Activated CD8-positive, alpha-beta T cell treated with anti-CD3 and anti-CD28 coated beads for 36 hours (primary cell): ENCODE measurements at places on chromosomes 16 and 17. TPM values are rescaled to one million over a fixed set of nuclear protein-coding genes. Genes with fewer than 3 reads are reported as not detected.

DNA sequence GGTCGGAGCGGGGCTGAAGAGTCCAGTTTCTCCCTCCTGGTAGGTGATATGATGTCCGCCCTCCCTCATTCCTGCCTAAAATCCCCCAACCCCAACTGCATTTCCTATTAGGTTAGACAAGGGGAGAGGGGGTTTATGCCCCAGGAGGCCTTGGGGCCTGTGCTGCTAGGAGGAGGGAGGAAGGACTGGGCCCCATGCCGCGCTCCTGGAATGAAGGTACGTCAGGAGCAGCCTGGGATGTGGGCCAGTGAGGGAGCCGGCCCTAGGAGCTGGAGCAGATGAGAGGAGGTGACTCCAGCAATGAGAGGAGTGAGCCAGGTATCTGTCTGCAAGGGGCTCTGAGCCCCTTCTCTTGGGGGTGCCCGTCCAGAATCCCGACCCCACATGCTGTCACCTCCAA, 46.9 kb upstream of the CDC42EP4 start:
- DNase-seq = no peak

DNA sequence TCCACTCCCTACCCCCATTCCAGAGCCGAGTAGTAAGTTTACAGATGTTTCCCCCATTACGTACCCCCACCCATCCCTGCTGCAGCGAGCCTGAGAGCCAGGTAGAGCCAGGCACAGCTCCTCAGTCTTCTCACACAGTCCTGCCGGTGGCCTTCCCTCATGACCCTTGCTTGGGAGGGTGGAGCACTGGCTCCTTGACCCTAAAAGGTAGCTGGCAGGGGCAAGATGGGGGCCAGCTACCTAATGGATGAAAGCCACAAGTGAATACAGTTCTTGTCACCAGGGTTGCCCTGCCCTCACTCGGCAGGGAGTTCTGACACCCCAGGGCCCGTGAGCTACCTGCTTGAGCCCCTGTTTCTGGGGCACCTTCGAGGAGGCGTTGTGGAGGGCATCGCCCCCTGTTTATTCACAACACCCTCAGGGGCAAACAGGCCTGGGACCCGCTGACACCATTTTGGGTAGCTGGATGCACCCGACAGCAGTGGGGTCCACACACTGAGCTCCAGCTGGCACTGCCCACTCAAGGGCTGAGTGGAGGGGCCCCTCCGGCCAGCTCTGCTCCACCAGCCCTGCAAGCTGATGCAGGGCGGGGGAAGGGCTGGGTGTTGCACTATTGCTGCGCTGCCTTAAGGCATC, 22.2 kb downstream of the ADAM11 start:
- no peak for DNase-seq

DNA sequence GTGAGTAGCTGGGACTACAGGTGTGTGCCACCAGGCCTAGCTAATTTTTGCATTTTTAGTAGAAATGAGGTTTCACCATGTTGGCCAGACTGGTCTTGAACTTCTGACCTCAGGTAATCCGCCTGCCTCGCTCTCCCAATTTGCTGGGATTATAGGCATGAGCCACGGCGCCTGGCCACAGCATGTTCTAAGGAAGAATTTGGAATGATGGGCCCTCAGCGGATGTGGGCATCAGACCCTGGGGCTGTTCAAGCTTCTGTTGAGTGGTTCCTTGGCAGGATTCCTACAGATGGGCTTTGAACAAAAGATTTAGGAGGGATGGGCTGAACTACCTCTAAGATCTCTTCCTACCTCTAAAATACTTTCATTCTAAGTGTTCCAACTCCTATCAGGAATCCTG, 4.1 kb downstream of the PRPSAP2 start:
- DNase-seq = no peak

GRCh38 chr16:48450367-48450766, 65.2 kb upstream of the SIAH1 start:
- no peak for DNase-seq

- DNase-seq = no peak
These were observed 20.0 kb upstream of the LRRC75A start for GRCh38 chr17:16512011-16512410.

DNA sequence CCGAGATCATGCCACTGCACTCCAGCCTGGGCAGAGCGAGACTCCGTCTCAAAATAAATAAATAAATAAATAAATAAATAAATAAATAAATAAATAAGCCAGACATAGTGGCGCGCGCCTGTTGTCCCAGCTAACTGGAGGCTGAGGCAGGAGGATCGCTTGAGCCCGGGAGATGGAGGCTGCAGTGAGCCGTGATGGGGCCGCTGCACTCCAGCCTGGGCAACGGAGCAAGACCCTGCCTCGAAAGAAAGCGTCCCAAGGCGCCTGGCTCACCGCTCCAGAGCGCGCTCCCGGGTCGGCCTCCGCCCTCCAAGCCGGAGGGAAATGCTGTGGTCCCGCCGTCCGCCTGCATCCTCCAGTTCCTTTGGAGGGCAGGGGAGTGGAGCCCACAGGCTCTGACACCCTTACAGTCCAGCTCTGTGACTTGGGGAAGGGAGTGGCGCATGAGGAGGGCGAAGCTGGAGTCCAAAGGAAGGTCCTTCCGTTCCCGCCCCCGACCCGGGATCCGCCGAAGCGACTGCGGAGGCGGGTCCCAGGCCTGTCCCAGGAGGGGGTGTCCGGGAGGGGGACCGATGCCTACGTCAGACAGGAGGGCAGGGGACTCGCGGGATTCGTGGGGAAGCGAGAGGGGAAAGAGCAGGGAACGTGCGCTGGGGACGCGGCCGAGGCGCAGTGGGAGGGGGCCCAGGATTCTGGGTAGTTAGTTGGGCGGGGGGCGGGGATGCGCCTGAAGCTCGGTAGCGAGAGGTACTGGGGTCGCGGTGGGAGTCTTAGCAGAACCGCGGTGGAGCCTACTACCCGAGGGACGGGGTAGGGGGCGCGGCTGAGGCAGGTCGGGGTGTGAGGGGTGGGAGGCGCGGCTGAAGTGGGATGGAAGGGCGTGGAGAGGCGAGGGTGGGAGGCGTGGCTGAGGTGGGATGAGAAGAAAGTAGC, 8.4 kb upstream of the TRPV2 start:
- DNase-seq = no peak

DNA sequence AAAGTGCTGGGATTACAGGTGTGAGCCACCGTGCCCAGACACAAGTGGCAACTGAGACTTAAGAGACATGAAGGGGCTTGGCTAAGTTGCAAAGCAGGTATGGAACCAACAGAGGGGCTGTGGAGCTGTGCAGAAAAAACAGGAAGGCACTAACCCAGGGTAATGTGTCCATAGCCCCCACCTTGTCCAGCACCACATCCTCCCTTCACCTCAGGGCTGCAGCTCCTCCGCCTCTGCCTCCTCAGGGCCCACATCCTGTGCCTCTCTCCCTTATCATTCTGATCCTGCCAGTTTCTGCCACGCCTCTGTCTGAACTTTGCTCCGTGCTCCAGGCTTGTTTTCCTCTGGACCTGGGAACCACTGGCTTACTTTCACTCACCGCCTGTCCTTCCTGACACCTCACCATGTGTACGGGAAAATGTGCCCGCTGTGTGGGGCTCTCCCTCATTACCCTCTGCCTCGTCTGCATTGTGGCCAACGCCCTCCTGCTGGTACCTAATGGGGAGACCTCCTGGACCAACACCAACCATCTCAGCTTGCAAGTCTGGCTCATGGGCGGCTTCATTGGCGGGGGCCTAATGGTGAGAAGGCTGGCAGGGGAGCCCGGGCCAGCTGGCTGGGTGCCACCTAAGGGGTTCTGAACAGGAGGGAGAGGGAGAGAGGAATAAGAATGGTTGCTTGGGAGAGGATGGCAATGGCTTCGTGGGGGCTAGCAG, at the start of gene TM4SF5:
TSS of gene TM4SF5 (plus strand) at position 368 of the 716 bp plus-strand sequence. CDS start at position 405, 37 bp downstream.
- DNase-seq = peak; percentile 47

DNA sequence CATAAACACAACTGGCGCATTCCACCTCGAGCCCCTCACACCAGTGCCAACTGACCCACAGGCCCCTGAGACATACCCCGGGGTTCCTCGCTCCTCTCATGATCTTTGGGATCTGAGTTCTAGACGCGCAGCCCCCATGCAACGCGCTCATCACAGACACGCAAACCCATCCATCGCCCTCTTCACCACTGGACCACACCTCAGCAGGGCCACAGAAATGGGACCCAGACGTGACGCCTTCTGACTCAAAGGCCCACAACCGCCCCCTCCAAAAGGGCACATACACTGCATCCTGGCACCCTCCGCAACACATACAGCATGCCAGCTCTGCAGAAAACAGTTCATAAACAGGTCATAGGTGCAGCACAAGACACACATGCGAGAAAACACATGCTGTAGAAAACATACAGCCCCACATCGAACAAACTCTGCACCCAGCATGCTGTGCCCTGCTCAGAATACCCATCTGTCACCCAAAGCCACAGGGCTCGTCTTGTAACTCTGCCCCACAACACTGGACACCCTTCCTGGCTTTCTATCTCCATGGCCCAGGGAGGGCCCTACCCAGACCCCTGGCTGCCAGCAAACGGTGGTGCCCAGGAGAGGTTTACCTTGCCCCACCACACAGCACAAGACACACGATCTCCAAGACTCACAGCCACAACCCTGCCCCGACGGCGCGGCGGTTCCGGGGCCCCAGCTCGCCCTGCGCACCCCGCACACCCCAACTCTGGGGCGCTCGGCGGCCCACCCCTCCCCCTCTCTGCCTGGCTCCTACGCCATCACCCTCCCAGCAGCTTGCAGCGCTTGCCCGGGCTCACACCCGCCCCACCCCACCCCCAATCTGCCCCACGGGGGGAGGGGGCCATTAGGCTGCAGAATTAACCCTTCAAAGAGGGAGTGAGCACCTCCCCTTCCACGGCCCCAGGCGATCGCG, 887 bp downstream of the ZBTB4 start:
- DNase-seq = peak; percentile 79

Gene TNK1
- 6.9 TPM for total RNA-seq

Gene KRT17
- total RNA-seq = not detected

Gene FA2H
- total RNA-seq = not detected

Gene CCDC92B
- total RNA-seq = 0.09 TPM
